ENCODE measurements at places on chromosomes 7 and 10.
A peak's percentile ranks its signal among the peaks of the same experiment; 100 is the strongest.

DNA sequence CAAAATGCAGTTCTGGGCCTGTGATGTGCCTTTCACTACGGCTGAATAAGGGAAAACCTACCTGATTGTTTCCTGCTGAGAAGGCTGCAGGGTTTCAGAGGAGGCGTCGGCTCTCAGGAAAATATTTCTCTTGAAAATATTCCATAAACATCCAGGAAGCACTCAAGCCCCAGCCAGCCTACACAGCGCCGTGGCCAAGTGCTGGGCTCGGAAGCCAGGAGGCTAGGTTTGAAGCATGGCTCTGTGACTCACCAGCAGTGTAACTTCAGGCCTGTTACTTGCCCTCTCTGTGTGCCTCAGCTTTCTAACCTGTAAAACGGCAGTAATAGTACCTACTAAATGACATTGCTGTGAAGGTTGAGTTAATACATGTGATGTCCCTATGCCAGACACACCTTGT, 399.1 kb downstream of the GATA3 start:
- no peak for DNase-seq

DNA sequence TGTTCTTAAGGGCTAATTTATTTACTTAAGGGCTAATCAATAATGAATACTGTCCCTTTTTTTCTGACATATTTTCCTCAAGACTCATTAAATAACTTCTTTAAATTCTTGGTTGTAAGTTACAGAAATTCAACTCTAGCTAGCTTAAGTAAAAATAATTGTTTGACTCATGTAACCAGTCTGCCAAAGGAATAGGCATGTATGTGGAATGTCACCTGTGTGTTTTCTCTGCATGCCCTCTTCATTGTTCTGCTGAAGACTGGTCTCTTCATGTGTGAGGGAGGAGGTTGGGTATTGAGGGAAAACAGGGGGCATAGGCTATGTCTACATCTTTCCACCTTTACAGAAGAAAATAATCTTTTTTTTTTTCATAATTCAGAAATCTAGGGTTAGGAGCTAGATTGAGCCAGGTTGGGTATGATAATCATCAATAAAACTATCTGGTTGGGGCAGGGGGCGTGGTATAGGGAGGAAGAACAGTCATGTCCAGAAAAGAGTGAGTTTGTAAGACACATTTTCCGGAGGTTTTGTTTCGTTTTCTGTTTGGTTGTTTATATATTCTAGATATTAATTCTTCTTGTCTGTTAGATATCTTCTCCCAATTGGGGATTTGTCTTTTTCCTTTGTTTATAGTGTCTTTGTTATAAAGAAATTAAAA, 37.9 kb downstream of the EXOC4 start:
- DNase-seq: no peak

- peak; percentile 97 for DNase-seq
Measured at GRCh38 chr7:22577470-22578001, 77.5 kb upstream of the STEAP1B start.

DNA sequence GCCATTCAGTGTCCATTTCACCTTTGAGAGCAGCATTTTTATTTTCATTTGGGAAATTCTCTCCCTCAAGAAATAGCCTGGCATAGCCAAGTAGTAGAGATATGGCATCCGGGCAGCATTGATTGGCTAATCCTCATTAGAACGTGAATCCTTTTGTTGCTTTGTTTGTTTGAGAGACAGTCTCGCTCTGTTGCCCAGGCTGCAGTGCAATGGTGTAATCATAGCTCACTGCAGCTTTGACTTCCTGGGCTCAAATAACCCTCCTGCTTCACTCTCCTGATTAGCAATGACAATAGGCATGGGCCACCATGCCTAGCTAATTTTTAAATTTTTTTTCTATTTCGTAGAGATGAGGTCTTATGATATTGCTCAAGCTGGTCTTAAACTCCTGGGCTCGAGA, 1174.9 kb upstream of the AUTS2 start:
- no peak for DNase-seq

GRCh38 chr7:38751416-38751815, 120.2 kb upstream of the AMPH start:
- no peak for DNase-seq

GRCh38 chr10:130858626-130859025, 452.9 kb downstream of the TCERG1L start:
- DNase-seq: no peak

- DNase-seq: no peak
Measured at GRCh38 chr10:14382022-14382421, 51.3 kb upstream of the FRMD4A start.

DNA sequence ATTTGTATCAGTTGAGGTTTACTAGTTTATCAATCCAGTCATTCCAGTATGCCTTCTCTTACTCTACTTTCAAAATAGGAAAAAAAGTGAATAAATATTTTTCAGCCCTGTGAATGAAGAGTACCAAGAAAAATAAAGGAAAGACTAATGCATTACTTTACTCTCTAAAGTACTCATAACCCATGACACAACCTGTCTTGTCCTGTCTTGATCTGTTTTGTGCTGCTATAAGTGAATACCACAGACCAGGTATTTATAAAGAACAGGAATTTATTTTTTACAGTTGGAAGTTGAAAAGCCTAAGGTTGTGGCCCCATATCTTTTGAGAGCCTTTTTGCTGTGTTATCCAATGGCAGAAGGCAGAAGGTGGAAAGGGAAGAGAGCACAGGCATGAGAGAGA, 194.6 kb upstream of the DKK1 start:
- DNase-seq: no peak

GRCh38 chr7:11623093-11623678, 208.8 kb downstream of the THSD7A start:
- DNase-seq: no peak

DNA sequence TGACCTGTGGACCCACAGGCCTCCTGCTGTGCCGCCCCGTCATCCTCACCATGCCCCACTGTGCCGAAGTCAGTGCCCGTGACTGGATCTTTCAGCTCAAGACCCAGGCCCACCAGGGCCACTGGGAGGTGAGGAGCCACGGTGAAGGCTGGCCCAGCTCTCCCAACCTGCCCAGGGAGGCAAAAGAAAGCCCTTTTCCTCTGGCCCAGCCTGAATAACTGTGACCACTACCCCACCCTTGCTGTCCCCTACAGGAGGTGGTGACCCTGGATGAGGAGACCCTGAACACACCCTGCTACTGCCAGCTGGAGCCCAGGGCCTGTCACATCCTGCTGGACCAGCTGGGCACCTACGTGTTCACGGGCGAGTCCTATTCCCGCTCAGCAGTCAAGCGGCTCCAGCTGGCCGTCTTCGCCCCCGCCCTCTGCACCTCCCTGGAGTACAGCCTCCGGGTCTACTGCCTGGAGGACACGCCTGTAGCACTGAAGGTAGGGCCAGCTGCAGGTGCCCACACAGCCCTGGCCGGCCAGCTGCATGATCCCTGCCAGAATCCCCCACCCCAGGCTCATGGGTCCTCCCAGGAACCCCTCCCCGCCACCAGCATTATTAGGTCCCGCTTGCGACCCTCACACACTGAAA, 25.5 kb upstream of the SLC29A3 start:
- no peak for DNase-seq

GRCh38 chr7:50446542-50446960, 3.6 kb downstream of the FIGNL1 start:
- peak; percentile 33 for DNase-seq

All from GM04504 (cell line).